ENCODE measurements at places on chromosomes 16 and 17.
A peak's percentile ranks its signal among the peaks of the same experiment; 100 is the strongest.

GRCh38 chr16:84751241-84751640 lies 51.4 kb downstream of the USP10 start:
- no peak for DNase-seq

DNA sequence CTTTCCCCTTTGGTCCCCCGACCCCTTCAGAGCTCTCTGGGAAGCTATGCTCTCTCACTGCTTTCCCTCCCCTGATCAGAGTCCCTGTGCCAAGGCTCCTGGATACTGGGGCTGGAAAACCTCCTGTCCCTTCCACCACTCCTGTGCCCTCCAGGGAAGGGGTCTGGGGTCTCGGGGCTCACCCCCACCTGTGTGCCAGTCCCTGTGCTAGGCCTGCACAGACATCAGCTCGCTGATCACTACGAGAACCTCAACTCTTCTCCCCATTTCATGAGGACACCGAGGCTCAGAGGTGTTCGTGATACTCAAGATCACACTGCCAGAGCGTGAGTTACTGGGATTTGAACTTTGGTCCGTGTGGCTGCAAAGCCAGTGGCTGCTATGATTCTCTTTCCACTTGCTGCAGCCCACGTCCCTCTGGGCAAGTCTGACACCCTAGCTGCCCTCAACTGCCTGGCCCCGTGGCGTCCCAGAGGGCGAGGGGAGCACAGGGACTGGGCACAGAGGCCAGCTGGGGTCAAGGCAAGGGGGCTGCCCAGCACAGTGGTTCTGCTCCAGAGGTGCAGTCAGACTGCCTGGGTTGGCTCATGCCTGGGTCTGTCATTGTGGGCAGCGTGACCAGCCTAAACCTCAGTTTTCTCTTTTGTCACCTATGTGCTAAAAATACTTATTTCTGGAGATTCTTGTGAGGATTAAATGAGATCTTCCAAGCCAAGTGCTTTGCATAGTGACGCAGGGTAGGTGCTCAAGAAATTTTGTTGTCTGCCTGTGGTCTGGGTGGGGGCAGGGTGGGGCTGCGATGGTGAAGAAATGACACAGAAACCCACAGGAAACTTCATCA lies 43.8 kb upstream of the TOB1 start:
- DNase-seq = no peak

- DNase-seq = no peak
Observed at GRCh38 chr17:51537996-51538550, 277.7 kb downstream of the UTP18 start.

DNA sequence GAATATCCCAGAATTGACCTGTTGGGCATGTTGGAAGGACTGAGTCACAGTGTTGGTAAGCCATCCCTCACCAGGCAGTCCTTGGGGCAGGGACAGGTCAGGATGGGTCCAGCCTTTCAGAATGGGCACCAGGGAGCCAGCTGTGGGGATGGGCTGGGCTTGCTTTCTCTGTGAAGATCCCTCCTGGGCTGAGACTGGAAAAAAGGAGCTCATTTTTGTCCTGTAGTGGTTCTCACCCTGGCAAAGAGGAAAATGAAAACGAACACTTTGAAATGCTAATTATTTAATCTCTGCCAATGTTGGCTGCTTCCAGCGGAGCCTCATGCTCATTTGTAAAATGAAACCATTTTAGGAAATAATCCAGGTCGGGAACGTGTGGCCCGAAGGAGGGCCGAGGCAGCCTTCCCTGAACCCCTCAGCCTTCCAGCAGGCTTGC lies 237.5 kb upstream of the SALL1 start:
- peak; percentile 12 for DNase-seq

DNA sequence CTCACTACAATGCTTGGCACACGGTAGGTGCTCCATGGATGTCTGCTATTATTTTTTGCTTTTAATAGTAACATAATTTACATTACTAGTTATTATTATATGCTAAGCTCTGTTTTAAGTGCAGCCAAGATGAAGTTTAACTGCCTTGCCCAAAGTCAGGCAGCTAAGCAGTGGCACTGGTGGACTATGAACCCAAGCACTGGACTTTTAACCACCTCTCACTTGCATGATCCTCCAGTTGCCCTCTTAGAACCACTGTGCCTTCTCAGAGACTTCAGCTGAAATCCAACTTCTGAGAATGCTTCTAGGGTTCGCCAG lies 1.5 kb upstream of the ZNF207 start:
- DNase-seq = no peak

DNA sequence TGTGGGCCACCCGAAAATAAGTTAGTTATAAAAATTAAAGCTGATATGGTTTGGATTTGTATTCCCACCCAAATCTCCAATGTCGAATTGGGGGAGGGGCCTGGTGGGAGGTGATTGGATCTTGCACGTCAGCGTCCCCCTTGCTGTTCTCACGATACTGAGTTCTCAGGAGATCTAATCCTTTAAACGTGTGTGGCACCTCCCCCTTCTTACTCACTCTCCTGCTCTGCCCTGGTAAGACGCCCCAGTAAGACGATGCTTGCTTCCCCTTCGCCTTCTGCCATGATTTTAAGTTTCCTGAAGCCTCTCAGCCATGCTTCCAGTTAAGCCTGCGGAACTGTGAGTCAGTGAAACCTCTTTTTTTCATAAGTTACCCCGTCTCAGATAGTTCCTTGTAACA lies 35.4 kb downstream of the SYCE1L start:
- no peak for DNase-seq

GRCh38 chr17:74480290-74480689 lies 13.9 kb downstream of the CD300A start:
- no peak for DNase-seq

DNA sequence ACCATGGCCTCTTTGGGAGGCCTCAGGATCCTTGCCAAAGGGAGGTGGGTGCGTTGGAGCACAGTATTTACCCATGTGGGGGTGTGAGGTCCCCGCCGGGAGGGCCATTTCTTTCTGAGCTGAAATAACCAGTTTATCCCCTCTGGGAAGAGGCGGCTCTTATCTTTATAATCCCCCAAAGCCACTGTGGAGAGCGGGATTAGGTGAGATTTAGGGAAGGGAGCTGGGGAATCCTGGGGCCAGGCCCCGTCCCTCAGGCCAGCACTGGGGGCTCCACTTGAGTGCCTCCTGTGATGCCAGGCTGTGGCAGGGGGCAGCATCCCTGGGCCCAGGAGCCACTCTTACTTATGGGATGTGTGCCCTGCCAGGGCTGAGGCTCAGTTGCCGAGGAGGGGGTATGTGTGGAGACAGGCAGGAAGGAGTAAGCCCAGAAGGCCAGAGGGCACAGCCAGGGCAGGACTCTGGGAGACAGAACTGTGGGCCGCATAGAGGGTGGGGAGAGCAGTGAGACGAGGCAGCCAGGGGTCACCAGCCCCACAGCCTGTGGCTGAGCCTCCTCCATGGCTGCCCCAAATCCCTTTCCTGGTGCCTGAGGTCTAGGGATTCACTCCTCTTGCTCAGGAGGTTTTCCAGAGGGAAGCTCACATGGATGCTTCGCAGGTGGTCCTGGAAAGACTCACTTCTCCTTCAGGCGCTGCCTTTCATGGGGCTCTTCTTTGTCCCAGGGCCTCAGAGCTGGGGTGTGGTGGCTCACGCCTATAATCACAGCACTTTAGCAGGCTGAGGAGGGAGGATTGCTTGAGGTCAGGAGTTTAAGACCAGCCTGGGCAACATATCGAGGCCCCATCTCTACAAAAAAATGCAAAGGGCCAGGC lies 25.0 kb downstream of the TMEM94 start:
- no peak for DNase-seq

DNA sequence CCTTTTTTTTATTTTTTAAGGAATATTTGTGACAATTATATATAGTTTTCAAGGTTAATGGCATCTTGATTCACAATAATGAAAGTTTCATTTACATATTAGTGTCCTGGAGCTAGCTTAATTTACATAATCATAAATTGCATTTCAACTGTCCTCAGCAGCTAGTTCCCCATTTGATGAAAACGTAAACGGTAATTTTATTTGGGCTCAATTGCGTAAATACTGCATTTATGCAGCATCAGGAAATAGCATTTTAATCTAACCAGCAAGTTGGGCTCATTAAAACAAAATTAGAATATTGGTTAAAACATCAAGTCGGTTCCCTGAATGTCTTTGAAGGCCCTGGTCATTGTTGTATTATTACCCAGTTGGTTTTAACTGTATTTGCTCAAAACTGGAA lies 136.8 kb upstream of the CDH5 start:
- no peak for DNase-seq

DNA sequence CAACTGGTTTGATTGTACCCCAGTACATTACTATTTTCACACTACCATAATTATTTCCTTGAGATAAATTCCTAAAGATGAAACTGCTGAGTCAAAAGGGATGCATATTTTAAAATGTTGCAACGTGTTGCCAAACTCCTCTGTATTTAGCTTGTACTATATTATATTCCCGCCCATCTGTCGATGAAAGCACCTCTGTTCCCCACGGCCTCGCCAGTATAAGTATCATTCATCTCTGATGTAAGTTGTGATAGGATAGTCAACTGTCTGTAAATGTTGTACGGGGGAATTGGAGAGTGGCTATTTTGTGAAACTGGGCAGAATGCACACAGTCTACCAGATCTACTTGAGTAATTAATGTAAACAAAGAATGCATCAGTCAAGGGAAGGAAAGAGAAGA lies 47.7 kb upstream of the TNRC6A start:
- DNase-seq = no peak

DNA sequence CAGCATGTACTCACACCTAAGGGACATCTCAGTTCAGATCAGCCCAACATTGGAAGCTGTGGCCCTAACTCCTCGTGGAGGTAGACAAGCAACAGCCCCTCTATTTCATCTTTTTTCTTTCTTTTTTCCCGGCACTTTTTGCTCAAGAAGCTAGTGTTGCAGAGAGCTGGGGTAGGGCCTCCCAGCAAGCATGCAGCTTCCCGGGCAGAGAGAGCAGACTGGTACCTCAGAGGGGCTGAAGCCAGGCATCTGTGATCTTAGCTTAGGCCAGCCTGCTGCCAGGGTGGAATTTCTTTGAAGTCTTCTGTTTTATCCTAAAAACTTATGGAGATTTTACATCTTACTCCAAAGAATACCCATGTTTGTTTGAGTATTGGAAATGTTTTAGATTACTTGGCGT lies 195.4 kb downstream of the C16orf95 start:
- DNase-seq = no peak

DNA sequence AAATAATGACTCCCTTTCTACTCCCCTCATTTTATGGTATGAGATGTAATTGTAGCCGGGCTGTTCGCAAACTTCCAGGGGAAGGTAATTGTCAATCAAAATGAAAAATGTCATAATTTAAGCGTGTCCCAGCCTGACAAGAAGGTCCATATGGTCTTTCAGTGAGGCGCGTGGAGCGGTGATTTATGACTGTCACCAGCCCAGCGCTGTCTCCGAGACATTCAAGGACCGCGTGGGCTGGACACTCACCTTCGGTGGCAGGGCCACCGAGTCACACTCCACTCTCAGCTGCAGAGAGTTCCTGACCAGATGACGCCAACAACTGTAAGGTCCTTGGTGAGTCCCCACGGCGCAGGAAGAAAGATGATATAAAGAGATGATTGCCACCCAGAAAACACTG lies 157.7 kb upstream of the TNRC6C start:
- DNase-seq = no peak

DNA sequence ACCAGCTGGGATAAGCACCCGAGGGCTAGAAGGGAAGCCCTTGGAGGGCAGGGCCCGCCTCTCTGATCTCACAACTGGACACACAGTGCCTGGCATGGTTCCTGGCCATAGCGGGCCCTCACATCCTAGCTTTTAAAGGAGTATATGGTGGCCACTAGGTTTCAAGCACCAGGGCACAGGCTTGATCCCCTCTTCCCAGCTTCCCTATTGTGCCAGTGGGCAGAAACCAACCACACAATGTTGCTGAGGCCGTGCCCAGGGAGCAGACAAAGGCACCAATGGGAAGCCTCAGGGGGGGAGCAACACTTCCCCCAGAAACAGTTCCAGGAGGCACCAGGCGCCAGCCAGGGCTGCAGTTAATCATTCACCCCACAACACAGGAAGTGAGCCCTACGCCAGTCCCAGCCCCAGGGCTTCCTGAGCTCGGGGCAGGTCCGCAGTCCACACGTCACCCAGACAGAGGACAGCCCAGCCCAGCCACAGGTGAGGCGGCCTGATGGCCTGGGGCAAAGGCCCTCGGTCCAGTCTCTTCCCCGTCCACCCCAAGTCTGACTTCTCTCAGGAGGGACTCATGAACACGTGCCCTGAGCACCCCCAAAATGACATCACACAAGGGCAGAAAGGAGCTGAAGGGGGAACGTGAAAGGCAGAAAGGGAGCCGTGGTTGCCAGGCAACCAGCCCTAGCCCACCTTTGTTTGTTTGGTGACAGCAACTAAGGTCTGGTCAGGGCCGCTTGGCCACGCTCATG lies 12.8 kb downstream of the SMIM5 start:
- peak; percentile 97 for DNase-seq

- DNase-seq = peak; percentile 59
Observed at GRCh38 chr16:29745853-29746345, at the start of gene C16orf54. C16orf54 (minus strand) TSS chr16:29745990; CDS start chr16:29744951, 1,039 bp downstream.

- DNase-seq = no peak
Observed at GRCh38 chr16:19753815-19754643, 36.0 kb downstream of the IQCK start.

DNA sequence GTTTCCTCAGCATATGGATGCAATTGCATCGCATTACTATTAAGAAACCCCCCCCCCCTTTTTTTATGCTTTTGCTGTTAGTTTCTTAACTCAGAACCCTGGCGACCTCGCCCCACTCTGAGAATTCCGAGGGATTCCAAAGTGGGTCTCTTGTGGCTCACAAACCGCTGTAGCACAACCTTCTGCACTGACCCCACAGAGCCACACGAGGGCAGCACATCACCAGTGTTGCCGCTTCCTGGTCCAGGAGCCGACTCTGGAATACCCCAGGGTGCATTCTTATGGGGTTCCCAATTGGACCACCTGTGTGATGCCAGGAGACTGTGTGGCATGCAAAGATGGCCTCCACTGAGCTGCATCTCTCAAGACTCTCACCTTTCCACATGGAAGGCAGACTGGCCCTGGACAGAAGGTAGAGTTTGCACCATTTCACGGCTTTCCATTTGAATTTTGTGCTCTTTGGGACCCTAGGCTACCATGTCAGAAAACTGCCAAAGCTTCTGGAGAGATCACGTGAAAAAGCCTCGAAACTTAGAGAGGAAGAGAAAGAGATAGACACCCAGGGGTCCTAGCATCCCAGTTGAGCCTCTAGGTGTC lies 432.7 kb upstream of the ASIC2 start:
- DNase-seq = no peak

- DNase-seq = no peak
Observed at GRCh38 chr17:46175891-46176290, 17.3 kb downstream of the KANSL1 start.

- DNase-seq = no peak
Observed at GRCh38 chr16:49337814-49338350, 35.7 kb upstream of the C16orf78 start.

Measured in pons (tissue), 1 donor.